ENCODE measurements at places on chromosomes 6 and 20.

DNA sequence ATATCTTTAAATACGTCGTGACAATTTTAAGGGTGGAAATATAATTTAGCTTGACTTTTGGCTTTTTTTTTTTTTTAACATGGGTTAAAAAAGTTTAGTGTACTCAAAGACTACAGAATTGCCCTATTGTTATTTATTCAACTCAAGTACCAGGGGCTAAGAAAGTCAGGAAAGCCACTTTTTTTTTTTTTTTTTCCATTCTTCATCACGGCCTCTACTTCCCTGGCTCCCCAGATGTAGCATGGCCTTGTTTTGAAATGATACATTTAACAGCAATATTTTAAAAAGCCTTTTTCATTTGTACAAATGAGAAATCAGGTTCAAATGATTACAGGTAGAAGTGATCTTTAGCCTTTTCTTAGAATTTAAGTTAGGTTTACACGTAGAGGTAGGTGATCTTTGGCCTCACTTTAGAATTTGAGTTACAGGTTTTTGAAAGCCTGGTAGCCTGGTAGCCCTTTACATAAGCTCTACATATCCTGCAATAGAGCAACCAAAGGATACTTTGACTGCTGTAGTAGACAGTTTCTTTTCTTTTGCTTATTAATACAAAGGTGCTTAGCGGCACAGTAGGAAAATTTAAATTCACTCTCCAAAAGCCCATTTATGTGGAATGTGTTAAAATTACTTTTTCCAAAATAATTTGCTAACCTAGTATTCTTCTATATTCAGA lies 160.5 kb upstream of the MMS22L start:
- DNase-seq, result peak; percentile 18

GRCh38 chr6:143745166-143746133 lies 67.7 kb downstream of the PHACTR2 start:
- no peak for DNase-seq

DNA sequence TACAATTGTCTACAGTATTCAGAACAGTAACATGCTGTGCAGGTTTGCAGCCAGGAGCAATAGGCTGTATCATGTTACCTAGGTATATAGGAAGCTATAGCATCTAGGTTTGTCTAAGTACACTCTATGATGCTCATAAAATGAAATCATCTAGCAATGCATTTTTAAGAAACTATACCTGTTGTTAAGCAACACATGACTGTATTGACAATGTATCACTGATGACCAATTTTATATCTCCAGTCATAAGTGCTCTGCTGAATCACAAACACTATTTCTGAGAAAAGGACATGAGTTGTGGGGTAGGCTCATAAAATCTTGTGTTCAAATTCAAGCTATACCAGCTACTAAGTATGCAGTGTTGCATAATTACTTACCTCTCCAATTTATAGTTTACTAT lies 501.3 kb downstream of the CD109 start:
- DNase-seq, result no peak

DNA sequence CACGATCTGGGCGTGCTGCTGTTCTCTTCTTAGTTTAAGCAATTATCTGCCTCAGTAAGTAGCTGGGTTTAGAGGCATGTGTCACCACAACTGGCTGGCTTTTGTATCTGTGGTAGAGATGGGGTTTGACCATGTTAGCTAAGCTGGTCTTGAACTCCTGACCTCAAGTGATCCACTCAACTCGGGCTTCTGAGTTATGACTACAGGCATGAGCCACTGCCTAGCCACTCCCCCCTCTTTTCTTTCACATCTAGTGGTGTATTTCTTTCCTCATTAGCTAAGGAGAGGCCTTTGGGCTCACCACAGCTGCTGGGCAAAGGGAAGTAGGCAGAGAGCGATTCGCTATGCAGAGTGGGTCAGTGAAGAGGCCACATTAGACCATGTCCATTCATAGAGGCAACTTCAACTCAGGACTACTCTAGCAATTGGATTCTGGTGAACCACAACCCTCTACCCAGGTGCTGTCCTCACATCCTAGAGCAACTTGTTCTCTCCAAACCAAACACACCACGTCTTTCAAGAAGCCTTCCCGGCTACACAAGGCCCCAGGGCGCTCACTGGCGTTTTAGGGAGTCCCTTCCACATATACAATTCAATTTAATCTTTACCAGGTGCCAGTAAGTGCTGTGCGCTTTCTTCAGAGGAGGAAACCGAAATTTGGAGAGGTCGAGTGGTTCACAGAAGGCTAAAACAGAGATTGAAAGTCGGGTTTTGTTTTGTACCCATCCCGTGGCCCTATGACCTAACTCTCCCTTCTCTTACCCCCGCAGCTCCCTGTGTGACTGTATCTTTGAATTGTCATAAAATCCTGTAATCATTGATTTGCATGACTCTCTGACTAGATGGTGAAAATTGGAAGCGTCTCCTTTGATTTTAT lies 26.5 kb upstream of the GFOD1 start:
- DNase-seq, result no peak

- DNase-seq, result no peak
Measured at GRCh38 chr6:83265384-83265783, 72.2 kb downstream of the RWDD2A start.

GRCh38 chr6:90431576-90431975 lies 134.9 kb upstream of the BACH2 start:
- no peak for DNase-seq

DNA sequence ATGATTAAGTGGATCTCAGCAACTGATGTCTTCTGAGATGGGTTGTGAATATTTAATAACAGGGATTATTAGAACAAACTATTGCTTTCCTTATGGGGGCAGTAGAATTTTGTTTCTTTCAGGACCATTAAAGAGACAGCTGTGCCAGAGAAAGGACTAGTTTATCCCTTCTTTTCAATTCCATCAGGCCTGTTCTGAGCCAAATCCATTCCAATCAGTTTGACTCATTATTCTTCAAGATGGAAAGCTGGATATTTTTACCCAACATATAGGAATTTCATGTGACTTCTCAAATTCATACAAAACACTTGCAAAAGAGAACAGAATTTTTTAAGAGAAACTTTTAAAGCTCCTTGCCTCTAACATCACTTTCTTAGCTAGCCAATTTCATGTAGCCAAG lies 722.0 kb upstream of the FLRT3 start:
- DNase-seq, result no peak

DNA sequence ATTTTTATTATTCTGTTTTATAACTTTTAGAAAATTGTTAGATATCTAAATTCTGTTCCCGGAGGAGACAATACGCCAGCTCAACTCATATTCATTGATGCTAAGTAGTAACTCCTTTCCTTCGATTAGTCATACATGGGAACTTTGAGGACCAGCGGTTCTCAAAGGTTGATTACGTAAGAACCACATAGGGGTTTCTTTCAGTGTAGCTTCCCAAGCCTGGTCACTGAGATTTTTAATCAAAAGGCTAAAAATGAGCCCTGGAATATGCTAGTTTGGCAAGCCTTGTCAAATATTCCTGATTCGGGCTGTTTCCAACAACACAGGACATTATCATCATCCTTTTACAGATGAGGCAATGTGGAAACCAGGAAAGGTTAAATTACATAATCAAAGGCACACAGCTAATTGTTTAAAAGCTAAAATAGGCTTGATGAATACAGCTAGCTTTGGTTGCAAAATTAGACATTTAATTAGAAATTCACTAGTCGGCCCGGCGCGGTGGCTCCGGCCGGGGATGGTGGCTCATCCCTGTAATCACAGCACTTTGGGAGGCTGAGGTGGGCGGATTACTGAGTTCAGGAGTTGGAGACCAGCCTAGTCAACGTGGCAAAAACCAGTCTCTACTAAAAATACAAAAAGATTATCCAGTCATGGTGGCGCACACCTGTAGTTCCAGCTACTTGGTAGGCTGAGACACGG lies 14.6 kb upstream of the MEI4 start:
- no peak for DNase-seq

GRCh38 chr6:12009876-12010634 lies 2.1 kb upstream of the HIVEP1 start:
- DNase-seq, result no peak

- DNase-seq, result no peak
Measured at GRCh38 chr6:11987386-11987785, 24.7 kb upstream of the HIVEP1 start.

DNA sequence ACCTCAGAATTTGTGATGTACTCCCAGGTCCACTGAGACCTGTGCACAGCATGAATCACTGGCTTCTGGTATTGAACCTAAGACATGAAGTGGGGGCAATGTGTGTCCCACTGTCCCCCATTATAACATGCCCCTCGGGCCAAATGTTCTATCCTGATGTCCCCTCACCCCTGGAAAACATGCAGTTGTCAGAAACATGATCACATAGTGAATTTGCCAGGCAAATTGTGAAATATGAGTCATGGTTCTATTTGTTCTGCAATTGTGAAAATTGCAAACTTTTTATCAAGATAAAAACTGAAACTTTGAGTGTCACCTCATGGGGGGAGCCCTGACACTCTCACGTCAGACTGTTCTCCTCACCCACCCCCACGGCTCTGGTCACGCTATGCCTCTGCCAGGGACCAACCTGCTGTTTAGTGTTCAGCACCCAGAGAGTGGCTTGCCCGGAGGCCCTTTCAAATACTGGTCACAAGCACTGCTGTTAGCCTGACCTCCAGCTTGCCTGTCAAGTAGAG lies 305.3 kb downstream of the CLIC5 start:
- no peak for DNase-seq

DNA sequence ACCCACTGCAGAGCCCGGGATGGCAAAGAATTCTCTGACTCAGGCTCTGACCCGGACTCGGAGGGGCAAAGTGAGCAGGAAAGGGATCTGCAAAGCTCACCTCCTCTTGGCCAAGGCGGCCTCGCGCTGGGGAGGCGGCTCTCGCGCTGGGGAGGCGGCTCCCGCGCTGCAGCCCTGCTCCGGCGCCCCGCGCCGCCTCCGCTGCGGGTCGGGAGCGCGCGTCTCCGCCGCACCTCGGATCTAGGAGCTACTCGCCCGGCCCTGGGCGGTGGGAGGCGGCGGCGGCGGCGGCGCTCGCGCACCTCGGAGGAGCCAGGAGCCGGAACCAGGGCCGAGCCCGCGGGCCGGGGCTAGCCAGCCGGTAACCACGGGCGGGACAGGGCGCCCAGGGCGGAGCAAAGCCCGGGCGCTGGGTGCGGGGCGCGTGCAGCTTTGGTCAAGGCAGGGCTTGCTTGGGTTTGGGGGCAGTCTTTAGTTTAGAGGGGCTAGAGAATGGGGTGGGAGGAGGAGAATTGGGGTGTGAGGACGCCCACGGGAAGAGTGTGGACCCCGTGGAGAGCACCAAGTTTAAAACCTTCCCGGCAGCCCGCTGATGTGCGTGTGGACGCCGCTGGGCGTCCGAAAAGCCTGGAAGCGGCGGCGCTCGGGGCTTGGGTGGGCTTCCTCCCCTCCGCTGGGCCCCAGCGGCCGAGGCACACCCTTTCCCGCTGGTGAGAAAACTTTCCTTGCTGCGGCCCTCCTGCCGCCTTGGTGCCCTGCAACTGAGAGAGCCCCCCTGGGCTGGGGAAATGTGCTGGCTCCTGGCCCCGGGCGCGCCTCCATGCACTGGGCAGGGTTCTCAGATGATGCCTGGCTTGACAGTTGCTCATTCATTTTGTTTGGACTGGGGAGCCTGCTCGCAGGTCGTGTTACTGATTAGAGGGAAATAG lies at the start of gene MRAP2:
Gene MRAP2, plus strand, starts transcription at position 250 of the 929 bp plus-strand sequence. CDS start 21,547 bp downstream, outside the sequence.
- DNase-seq, result no peak
